ENCODE measurements at places on chromosomes 2 and 18.
A peak's percentile ranks its signal among the peaks of the same experiment; 100 is the strongest.

DNA sequence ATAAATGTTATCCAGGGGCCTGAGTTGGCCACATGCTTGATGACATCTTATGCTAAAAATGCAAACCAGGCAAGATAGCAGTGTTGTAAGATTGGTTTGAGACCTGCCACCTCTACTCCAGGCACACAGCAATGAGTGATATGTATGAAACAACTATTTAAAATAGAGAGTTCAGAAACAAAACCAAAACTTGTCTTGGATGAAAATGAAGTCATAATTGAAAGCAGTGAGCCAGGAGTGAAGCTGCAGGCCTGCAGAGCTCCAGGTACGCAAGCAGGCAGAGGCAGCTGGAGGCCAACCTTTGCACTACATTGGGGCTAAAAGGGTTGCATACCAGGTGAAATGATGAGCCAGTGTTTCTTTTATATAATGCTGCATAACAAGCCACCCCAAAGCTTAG lies 89.2 kb upstream of the SPATS2L start:
- DNase-seq = no peak

DNA sequence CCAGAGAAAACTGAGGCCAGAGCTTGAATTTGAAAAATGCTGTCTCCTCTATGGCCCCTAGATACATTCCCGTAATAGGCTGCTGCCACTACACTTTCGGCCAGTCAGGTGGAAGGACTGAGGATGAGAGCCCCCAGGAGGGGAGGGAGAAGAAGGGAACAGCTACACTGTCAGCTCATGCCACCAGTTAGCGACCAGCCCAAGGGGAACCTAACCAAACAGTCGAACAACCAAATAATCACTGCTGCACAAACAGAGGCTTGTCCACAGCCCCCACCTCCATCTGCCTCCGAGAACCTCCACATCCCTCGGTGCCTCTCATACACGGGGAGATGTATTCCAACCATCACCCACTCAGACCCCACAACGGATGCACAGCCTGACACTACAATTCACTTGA lies 7.3 kb downstream of the ZNF516 start:
- no peak for DNase-seq

DNA sequence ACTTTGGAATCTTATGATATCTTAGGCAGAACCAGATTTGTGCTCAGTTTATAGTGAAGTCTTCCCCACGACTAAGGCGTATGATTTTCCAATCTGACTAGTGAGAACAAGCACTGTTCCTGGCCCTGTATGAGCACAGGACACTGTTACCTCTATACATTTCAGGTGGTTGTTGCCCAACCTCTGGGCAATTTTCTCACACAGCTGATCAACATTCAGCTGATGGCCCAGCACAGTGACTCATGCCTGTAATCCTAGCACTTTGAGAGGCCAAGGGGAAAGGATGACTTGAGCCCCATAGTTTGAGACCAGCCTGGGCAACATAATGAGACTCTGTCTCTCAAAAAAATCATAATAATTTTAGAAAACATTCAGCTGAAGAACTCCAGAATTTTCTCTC lies 119.5 kb downstream of the ASXL3 start:
- DNase-seq = no peak

DNA sequence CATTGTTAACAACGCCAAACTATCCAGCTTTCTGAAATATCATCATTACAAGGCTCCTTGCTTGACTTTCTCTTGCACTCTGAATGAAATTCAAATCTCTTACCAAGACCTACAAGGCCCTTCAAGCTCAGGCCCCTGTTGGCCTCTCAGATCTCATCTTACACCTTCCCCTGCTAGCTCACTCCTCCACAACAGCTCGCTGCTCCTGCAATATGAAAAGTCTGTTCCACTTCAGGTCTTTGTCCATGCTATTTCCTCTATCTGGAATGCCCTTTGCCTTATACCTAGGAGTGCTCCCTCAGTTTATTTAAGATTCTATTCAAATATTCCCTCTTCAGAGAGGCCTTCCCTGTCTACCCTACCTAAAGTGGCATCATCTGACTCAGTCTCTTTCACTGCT lies 91.7 kb downstream of the SESTD1 start:
- DNase-seq = no peak

GRCh38 chr2:145408980-145409379 lies 889.1 kb upstream of the ZEB2 start:
- DNase-seq = no peak

DNA sequence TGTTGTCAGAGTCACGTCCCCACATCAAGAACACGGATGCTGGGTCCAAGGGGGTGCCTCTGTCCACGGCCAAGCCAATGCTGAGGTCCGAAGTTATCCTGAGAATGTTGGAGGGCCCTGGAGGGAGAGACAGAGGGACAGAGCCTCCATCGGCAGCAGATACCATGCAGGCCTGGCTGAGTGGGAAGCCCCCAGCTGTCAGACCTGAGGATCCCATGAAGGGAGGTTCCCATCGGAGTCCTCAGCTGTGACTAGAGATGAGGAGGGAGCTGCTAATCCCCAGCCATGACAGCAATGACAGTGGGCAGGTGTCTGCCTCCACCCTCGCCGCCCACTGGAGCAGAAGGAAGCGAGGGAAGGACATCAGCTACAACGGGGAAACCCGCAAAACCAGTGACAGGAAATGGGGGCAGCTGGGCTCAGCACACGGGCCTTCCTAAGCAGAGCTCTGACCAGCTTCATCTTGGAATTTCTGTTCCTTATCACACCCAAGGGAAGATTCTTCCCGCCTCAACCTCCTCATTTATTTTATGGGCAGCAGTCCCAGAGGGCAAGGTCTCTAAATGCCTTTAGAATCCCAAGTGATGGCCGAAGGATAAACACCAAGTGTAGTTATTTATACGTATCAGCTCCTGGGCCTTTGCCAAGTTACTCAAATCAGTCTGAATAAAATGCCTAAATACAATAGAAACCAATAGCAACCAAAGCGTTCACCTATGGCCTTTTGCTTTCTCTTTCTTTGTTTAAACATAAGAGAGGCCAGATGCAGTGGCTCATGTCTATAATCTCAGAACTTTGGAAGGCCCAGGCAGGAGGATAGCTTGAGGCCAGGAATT lies 32.2 kb downstream of the FAM178B start:
- DNase-seq = no peak

DNA sequence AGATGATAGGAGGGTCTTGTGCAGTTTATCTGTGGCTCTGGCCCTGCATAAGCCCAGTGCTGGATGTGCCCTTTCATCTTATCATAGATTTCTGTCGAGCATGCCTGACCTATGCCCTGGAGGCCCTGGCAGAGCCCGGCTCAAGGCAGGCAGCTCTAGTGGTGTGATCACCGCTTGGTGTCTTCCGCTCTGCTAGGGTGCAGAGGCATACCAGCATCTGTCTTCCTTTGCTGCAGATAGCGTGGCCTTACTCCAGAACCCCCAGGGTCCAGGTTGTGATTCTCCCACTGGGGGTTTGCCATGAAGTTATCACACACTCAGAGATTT lies 13.7 kb upstream of the TRAF3IP1 start:
- DNase-seq = no peak

GRCh38 chr2:240959941-240960308 lies 38.5 kb upstream of the SNED1 start:
- no peak for DNase-seq

- no peak for DNase-seq
These were observed 487.4 kb upstream of the CELF4 start for GRCh38 chr18:38052879-38053590.

DNA sequence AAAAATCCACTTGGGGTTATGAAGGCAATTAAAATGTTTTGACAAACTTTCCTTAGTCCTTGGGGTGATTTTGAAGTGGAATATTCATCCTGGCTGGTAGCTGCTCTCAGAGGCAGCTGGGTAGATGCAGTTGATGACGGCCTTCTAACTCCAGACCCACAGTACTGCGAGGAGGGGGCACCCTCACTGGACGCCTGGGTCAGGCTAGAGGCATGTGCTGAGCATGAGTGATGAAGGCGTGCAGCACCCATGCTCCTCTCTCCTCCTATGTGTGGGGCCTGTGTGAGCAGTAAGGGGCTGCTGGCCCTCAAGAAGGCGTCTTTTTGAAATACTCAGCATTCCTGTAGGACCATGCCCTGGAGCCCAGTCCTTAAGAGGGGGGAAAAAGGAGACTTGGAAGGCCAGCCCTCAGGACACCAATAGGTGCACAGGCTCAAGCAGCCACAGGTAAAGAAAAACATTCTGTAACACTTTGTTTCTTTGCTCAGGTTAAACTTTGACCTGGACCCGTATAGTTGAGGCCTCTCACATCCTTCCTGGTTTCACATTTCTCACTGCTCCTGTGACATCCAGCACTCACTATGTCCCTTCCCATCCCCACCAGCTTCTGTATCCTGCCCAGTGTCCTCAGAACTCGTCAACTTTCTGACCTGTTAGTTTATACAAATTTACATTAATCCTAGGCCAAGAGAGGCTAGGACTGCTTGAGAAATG lies 64.4 kb downstream of the CD8B2 start:
- DNase-seq = no peak

DNA sequence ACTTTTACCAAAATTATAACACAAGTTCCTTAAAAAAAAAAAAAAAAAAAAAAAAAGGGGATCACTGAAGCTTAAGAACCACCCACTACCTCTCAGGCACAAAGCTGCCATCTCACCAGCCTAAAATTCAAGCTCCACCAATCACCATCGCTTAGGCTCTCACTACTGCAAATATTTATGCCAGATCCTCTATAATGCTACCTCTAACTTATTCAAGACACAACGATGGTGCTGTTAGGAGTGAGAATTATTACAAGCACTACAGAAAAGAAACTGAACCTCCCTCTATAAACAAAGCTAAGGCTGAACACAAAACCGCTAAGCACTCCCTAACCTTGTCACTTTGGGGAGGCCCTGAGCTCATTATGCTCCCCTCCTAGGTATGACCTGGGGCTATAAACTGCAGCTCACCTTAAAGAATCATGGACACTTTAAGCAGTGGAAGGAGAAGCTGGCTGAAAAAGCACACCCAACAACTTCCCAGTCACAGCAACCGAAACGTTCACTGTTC lies 3.6 kb downstream of the FZD5 start:
- DNase-seq = no peak

GRCh38 chr2:159712929-159713420 lies 669 bp downstream of the MARCHF7 start:
- peak; percentile 45 for DNase-seq

DNA sequence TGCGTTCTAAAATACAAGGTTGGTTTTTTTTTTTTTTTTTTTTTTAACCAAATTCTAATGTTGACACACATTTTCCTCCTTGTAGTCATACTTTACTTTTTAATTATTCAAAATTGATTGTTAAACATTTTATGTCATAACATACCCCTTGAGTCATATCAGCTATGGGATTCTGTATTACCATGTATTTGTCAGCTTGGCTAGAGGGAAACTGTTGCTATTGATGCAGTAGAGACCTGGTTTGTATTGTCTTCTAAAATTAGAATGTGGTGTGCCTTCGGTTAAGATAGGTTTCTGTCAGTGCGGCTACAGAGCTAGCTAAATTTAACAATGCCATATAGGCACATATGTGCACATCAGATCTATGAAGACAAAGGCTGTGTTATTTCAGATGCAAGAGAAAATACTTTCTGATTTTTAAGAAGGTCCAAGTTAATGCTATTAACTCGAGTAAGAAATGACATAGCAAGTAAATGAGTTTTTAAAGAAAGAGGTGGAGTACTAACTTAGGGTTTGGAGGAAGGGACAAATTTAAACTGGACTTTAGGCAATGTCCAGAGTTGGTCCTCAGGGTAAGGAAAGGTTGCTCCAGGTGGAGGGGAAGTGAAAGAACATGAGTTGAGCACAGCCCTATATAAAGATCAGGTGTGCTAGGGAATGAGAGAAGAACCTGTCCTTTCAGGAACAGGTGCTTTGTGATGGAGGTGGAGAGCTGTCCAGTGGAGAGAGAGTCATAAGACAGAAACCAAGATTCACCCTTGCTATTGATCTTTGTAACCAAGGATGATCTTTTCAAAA lies 152.3 kb downstream of the PRPF40A start:
- DNase-seq = no peak

- DNase-seq = no peak
These were observed 93.9 kb downstream of the SCN3A start for GRCh38 chr2:165109915-165110314.

DNA sequence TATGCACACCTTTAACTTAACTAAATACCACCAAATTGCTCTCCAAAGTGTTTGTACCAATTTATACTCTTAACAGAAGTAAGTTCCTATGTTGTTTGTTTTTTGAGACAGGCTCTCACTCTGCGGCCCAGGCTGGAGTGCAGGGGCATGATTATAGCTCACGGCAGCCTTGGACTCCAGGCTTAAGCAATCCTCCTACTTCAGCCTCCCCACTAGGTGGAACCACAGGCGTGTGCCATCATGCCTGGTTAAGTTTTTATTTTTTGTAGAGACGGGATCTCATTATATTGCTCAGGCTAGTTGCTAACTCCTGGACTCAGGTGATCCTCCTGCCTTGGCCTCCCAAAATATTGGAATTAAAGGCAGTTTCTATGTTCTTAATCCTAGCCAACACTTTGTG lies 13.1 kb upstream of the NAB1 start:
- no peak for DNase-seq

- no peak for DNase-seq
These were observed 915.4 kb downstream of the DCDC2C start for GRCh38 chr2:4618630-4619228.

DNA sequence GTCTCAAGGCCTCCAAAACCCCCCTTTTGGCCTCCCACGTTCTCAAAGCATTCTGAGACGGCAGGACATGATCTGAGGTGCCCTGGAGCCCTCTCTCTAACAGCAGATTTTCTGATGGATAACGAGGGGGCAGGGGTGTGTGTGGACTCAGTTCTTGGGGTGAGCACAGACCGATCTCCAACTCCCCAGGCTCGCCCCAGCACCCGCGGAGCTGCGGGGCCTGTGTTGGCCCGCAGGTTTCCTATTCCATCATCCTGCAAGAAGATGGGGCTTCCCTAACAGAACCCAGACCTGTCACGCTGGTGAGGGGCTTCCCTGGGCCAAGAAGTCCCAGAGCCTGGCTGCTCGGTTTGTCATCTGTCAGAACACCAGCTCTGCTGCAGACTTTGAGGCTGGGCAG lies 196.1 kb downstream of the ANAPC1 start:
- no peak for DNase-seq

DNA sequence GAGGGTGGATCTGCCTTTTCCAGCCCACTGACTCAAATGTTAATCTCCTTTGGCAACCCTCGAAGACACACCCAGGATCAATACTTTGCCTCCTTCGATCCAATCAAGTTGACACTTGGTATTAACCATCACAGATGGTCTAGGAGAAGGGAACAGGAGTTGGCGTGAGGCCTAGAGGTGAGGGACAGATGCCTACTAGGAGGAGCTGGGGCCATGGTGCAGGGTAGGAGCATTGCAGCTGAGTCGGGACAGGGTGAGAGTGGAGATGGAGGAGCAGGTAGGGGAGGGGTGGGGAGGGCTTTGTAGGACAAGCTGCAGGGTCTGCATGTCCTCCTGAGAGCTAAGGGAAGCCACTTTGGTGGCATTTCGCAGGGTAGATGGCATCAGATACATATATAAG lies 140.0 kb downstream of the VAPA start:
- DNase-seq = no peak
